ENCODE measurements at places on chromosomes 4 and X.

DNA sequence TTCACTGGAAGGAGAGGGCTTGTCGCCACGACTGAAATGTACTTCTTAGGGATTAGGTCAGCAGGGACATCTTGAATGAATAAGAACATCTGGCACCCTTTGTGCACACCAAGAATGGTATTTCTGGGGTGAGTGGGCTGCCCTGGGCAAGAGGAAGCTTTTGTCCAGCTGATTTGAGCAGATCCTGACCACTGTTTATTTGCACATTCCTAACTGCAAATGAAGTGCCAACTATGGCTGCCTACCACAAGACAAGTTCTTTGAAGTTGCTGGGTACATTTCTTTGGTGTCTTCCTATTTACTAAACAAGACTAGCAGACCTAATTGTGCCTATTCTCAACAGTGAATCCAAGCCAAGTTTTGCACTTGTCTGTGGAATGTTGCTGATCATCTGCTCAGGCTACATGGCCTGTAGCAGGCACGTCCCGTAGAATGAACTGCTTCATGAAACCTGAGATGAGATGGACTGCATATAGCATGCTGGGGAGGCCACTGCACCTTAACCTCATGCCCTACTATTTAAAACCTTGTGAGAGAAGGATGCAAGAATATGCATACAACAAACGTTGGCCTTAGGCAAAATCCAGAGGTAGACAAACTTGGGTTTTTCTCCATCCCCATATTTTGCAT, 45.0 kb downstream of the PIR start:
- DNase-seq, result no peak

DNA sequence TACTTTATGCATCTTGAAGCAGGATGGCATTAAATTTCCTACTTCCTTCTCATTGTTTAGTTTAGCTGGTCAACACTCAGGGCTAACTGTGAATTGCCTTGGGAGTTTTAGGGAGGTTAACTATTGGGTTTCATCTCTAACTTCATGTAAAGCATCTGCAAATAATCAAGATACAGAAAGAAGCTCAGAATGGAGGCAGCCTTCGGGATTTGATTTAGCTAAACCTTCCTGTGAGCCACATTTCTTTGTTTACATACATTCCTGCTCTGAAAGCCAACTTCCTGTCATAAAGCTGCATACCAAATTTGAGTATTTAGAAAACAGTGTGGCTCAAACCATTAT, 131.7 kb upstream of the PCDH18 start:
- peak; percentile 89 for DNase-seq

DNA sequence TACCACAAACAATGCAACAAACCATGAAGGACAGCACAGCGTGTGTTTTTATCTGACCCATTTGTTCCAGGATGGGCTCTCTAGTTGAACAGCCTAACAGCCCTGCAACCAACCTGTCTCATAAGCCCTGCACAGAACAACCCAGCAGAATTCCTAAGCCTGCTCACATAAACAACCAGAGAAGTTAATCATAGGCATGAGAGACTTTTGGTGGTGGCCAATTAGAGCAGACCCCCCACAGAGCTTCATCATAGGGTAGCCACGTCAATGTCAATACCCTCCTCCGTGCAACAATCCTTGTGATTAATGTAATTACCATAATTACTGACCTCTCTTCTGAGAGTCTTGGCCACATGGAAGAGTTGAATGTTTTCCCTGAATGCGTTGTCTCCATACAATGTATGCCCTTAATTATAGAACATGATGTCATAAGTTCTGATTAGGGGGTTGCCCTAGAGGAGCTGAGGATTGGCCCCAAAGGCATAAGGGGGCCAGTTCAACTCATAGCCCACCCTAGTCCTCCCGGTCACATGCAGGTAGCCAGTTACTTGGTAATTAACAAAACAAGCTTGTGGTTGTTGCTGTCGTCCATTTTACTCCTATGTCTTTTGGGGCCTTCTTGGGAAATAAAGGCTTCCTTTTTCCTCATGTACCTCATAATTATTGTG, 92.7 kb downstream of the SYNPO2 start:
- no peak for DNase-seq

- DNase-seq, result no peak
These were observed 5.6 kb downstream of the CETN2 start for GRCh38 chrX:152824841-152825374.

DNA sequence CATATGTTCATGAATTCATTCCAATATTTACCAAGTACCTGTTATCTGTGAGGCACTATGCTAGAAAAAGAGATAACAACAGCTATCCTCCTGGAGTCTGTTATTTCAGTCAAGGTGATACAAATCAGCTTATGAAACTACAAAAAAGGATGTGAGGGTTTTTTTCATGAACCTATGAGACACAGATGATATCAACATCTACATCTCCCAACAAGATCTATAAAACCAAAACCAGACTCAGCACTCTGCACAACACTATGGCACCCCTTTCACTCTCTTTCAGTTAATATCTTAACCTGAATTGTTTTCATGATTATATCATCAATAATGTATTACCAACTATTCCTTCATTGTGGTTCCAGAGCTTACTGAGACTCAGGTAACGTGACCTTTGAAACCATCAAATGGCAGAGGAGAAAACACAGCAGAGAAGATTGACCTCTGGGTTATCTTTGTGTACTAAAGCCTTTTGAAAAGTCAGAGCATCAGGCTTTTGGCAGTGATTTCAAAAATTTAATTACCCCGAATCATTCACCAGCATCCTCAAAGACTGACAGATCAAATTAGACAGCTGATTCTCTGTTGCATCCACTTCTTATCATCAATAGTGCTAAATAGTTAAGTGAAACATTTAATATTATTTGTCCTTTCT, 244.6 kb upstream of the FTHL17 start:
- no peak for DNase-seq

GRCh38 chr4:120005076-120005475, 61.6 kb downstream of the MAD2L1 start:
- no peak for DNase-seq

- DNase-seq, result no peak
These were observed 36.5 kb upstream of the TFDP3 start for GRCh38 chrX:133254666-133255065.

DNA sequence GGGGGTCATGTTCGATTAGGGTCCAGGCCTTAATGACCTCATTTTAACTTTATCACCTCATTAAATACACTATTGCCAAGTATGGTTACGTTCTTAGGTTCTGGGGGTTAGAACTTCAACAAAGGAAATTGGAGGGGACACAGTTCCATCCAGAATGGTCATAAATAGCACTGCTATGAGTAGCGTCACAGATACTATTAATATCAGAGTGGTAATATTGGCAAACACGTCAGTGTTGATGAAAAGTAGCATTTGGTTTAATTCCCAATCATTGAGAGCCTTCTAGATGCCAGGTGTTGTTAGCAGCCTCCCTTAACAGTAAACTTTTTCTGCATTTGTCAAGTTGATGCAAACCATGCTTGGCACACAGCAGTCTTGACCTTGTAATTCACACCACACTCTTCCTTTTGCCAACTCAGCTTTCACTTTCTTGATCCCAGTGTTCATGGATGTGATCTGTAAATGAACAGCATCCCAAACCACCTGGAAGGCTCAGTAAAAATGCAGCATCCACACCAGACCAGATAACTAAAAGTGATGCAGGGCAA, 912.5 kb upstream of the TENM3 start:
- no peak for DNase-seq

GRCh38 chrX:29348288-29348687, 761.0 kb downstream of the IL1RAPL1 start:
- no peak for DNase-seq

DNA sequence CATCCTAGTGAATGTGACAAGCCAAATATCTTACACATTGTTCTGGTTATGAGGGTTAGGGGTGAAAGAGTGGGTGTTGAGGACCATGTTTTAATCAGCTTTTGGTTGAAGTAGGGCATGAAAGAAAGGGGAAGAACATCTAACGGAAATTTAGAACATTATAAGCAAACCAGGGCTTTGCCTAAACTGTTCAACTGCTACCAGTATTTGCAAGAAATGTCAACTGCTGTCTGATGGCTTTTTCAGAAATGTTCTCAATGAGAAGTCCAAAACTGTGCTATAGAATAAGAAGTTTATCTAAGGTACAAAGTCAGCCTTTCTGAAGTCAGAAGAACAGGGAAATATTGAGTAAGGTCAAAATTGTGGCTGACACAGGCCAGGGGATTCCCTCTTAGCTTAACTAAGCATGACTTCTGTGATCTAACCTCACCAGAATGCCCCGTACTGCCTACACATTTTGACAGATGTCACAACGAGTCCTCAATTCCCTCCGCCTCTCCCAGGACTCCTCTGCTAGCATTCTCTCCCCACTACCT, 67.1 kb downstream of the DTHD1 start:
- DNase-seq, result no peak

DNA sequence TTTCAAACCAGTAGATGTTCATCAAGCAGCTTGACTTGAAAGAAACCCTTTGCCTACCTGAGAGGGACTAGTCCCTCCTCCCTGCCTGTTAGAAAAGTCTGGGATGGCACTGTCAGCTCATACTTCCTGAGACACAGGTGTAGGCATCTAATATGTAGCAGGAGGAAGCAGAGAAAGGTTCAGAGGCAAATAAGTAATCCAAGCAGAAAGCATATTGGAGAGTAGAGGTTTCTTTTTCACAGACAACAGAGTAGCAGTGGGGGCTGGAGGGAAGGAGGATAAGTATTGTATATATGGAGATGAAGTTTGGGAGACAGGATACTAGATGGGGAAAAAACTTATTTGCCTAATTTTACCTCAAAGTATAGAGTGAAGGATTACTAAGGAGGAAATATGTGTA, 81.5 kb downstream of the FNIP2 start:
- DNase-seq, result no peak

GRCh38 chr4:147994076-147994475, 262.2 kb downstream of the ARHGAP10 start:
- no peak for DNase-seq

GRCh38 chr4:37324546-37324945, 80.0 kb downstream of the NWD2 start:
- DNase-seq, result no peak

GRCh38 chrX:153474718-153475117, 4.3 kb upstream of the HAUS7 start:
- DNase-seq, result no peak
